EH (cell line): ENCODE measurements at places on chromosomes 6 and 20.

DNA sequence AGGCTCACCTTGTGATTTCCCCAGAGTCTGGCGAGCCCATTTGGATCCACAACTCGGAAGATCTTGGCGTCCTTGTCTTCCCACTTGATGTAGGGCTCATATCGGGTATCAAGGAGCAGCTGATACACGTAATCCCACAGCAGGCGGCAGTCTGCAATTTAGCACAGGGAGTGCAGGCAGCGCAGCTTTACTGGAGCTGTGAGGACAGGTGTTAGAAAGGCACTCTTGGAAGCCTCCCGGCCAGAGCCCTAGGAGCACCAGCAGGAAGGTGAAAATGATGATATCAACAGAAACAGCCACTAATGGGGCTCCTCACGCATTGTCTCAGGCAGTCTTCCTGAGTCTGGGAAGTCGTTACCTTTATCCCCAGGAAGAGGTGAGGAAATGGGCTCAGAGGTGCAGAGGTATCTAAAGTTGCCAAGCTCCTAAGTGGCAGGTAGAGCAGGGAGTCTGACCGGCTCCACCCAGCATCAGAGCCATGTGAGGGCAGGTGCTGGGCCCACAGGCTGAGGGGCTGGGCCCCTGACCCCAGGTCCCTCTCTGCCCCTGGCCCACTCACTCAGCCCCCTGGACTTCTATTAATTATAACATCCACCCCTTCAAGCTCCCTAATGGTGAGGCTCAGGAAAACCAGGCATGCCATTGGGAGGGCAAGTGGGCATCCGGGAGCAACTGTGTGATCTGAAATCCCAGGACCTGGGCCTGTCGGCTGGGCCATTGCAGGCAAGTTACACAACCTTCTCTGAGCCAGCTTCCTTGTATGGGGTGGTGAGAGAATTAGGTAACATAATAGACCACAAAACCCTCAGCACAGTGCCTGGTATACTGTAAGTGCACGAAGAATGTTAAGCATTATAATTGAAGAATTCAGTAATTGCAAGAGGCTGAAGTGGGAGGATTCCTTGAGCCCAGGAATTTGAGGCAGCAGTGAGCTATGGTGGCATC lies 18.3 kb downstream of the ETV7 start:
- DNase-seq, result peak; percentile 96

DNA sequence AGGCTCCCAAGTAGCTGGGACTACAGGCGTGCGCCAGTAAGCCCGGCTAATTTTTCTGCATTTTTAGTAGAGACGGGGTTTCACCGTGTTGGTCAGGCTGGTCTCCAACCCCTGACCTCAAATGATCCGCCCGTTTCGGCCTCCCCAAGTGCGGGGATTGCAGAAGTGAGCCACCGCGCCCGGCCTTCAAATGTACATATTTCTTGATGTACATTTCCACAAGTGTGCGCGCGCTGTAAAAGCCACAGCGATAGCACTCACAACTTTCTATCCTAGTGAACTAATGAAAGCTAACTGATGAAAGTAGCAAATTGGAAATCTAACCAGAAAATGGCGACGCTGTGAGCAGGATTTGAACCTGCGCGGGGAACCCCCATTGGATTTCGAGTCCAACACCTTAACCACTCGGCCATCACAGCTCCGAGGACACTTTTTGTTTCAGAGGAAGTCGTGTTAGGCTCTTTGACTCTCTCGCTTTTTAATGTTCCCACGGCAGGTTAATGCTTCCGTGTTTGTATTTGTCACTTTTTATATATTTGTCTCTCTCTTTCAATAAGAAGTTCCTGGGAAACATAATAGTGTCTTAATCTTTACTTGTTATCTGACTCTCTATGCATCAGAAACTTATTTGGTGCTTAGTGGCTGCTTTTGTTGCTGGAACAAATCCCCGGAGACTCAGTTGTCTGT lies 199.4 kb upstream of the ZNF184 start:
- DNase-seq, result peak; percentile 30

DNA sequence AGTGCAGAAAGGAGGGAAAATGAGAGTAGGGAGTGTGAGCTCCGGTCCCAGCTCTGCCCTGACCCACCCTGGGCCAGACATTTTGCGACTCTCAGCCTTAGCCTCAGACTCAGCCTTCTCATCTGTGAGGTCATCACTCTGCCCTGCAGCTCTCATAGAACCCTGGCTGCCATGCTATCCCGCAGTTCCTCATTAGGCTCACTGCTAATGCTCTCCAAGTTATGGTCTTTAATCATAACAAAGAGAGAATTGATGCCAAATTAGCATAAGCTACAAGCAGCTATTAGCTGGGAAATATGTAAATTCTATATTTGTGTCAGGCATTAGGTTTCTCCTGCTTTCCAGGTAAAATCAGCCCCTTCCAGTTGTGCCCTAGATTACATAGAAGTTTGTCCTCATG lies 46.5 kb upstream of the MLN start:
- no peak for DNase-seq

DNA sequence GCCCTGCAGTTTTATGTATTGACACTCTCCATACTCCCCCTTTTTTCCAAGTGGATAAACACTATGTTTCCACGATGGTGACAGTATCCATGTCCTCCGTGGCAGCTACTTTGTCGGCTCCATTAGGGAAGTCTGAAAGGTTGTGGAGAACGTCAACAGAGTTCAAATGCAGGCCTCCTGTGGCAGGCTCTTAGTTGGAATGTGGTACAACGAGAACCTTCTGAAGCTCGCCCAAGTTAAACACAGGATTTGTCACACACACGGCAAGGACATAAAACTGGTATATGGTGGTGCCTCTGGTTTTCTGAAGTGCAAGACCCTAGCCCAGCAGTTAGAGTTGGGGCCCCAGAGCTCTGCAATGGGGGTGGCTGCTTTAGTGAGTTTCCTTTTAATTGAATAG lies 187.0 kb upstream of the TAB2 start:
- DNase-seq, result no peak

DNA sequence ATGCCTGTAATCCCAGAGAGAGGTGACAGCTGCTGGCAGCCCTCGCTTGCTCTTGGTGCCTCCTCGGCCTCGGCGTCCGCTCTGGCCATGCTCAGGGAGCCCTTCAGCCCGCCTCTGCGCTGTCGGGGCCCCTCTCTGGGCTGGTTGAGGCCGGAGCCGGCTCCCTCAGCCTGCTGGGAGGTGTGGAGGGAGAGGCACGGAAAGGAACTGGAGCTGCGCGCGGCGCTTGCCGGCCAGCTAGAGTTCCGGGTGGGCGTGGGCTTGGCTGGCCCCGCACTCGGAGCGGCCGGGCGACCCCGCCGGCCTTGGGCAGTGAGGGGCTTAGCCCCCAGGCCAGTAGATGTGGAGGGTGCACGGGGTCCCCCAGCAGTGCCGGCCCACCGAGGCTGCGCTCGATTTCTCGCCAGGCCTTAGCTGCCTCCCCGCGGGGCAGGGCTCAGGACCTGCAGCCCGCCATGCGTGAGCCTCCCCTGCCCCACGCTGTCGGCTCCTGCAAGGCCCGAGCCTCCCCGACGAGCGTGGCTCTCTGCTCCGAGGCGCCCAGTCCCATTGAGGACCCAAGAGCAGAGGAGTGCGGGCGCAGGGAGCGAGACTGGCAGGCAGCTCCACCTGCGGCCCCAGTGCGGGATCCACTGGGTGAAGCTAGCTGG lies 34.6 kb downstream of the C6orf52 start:
- DNase-seq, result no peak

- DNase-seq, result no peak
Measured at GRCh38 chr6:41561931-41562911, 16.0 kb downstream of the FOXP4 start.

DNA sequence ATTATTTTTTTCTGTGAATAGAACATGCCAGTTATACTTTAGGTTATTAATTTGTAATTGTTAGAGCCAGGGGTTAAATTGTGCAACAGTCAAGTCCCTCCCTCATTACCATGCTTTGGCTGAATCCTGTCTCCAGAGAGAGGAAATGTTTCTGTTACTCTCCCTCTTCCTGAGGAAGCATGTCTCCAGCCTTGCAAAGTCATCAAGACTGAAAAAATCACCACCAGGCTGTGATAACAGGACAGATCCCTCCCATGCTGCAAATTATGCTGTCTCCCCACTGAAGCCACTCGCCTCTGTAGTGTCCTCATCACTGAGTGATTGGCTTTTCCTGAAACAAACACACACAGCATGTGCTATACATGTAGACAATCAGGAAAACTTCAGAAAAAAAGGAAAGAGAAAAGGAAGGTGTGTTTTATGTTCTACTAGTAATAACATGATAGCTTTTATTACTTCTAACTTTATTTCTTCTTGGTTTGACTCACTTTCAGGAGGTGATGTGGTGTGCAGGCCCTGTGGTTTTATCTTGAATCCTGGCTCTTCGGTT lies 290.0 kb upstream of the JAG1 start:
- no peak for DNase-seq

GRCh38 chr6:136067731-136068341 lies 182.3 kb downstream of the MTFR2 start:
- peak; percentile 80 for DNase-seq

DNA sequence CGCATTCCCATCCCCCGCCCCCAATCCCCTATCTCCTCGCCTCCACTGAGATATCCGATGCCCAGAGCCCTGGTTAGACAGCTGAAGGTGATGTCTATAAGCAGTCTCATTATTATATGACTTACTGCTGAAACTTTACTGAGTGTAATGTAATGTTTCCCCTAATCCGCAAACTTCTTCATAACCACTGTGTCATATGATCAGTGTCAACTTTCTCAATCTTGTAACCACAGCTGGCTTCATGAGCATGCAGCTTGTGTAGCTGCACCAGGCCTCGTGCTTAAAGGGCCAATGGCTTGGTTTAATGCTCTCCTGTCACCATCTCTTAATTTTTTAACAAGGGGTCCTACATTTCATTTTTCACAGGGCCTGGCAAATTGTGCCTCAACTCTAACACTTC lies 8.1 kb downstream of the ASIP start:
- no peak for DNase-seq

- DNase-seq, result peak; percentile 27
Measured at GRCh38 chr6:73665686-73666319, 12.0 kb upstream of the SLC17A5 start.

GRCh38 chr6:47061309-47062300 lies 19.5 kb upstream of the ADGRF1 start:
- DNase-seq, result peak; percentile 62

GRCh38 chr20:14553774-14554534 lies 216.5 kb upstream of the FLRT3 start:
- peak; percentile 23 for DNase-seq

DNA sequence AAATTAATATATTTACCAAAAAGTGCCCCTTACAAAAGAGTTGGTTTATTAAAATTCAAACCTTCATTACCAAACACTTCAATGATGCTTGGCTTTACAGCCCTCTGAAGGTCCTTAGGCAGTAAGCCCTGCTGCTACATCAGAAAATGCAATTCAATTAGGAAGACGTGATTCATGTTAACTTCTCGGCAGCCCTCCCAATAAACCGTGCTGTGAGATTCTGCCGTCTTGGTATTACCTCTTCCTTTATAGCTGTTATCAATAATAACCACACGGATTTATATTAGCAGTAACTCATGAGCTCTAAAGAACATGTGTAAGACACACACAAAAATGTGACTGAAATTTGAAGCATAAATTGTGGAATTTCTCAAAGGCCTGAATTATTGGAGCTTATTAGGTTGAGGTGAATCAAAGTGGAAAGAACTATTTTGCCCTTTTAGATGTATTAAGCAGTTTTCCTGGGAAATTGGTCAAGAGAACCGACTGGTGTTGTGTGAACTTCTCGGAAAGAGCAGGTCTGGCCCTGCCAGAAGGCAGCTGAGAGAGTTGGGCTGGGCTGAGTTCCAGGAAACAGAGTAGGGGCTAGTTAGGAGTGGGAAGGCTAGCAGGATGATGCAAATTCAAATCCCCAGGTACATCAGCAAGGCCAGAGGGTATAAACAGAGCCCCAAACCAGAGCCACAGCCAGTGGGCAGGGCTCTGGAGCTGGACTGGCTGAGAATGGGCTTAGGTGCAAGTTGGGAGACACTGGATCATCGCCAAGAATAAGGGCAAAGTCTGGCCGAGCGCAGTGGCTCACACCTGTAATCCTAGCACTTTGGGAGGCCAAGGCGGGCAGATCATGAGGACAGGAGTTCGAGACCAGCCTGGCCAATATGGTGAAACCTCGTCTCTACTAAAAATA lies 33.1 kb downstream of the FGD2 start:
- no peak for DNase-seq

- DNase-seq, result no peak
Measured at GRCh38 chr6:39198528-39198927, 30.7 kb downstream of the KCNK5 start.

GRCh38 chr6:157258878-157259277 lies 64.4 kb downstream of the TMEM242 start:
- no peak for DNase-seq

DNA sequence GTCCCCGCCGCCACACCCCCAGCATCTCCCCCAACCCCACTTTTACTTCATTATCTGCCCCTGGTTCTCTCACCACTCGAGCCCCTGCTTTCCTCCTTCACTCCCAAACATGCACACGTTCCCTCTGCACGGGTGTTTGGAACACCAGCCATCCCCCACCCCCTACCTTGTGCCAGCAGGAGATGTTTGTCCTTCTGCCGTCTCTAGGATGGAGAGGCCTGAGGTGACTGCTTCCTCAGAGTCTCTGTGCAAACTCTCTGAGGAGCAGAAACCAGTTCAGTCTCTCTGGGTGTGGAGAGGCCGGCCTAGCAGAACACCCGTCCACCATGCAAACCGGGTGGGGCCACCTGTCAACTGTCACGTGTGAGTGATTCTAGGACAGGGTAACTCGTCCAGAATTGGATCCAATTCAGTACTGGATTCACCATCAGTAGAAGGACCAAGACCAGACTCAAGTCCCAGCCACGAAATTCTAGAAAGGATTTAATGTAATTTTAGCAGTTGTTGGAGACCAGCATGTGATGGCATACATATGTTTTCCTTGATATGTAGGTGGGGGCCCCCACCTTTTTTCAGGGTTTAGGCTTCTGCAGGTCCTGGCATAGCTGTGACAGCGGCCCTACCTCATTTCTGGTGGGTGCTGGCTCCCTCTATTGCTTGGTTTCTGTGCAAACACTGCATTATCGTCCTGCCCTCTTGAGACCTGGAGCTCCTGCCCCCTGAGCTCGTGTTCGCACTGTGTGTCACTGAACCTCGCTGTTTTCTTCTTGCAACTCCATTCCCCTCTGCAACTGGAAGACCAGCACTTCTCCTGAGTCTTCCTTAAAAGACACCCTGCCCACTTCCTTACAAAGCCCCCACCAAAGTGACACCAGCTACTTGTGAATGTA lies at the start of gene RAET1E:
TSS of gene RAET1E (minus strand) at position 259 of the 890 bp plus-strand sequence. CDS start 7,212 bp downstream, outside the sequence.
- no peak for DNase-seq

- DNase-seq, result no peak
Measured at GRCh38 chr6:52098721-52099120, 11.3 kb upstream of the PKHD1 start.

DNA sequence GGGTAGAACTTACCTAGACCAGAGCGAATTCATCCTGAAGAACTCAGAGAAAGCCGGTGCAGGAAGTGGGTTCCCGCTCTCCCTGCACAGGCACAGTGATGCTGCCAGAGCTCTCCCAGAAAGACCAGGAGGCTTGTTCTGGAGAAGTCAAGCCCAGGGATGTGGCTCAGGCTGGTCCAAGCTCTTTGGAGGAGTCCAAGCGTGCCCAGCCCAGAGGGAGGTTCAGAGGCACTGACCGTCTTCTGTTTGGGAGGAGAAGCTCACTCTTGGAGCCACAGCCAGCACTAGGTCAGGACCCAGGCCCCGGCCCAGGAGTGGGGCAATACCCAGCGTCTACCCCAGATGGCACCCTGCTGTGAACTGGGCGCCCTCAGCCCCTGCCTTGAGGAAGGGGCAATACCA lies 1.5 kb upstream of the PMEPA1 start:
- no peak for DNase-seq
